Activated CD8-positive, alpha-beta memory T cell treated with anti-CD3 and anti-CD28 coated beads, Interleukin-2, amount 50 U/mL, for 48 hours (primary cell): ENCODE measurements at places on chromosomes 7 and 10.

DNA sequence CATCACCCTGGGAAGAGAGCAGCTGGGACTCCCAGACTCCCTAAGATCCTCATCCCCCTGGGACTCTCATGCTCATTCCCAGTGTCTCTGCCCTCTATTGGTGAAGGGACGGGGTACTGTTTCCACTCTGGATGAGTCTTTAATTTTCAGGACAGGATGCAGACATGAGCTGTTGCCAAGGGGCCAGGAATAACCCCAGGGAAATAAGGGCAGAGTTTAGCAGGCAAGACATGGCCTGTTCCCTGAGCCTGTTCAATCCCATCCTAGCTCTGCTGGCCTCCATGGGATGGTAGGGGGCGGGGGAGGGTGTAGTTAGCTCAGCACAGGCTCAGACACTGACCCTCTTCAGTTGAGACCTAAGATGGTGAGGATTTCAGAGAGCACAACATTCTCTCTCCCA lies 14.0 kb downstream of the C10orf105 start:
- DNase-seq = no peak

- DNase-seq = no peak
These were observed 17.9 kb downstream of the CRPPA start for GRCh38 chr7:16403475-16403874.

DNA sequence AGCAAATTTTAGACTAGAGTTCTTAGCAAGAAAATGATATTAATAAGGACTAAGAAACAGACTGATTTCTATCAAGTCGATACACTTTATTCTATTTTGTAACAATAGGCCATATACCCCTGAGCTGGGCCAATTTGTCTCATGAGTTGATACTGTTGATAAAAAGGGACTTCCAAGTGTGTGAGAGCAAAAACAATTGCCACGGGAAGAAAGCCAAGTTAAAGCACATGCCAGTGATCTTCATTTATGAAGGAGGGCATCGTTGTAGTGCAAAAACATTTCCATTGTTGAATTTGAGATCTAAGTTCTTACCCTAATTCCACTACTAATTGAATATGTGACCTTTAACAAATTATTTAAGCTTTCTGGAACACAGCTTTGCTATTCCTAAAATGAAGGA lies 119.9 kb downstream of the CNOT4 start:
- no peak for DNase-seq

DNA sequence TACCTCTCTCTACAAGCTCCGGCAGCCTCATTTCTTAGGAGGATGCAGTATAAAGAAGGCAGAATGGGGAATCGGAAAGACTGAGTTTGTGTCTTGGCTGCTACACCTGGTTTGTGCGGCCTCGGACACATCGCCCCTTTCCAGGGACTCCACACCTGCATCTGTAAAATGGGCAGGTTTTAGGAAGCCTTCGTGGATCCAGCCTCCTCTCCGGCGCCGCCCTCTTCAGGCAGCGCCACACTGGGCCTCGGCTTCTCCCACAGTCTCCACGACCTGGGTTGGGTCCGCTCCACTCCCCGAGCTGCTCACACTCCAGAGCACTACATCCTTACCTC lies 341 bp downstream of the GOT1 start:
- no peak for DNase-seq

DNA sequence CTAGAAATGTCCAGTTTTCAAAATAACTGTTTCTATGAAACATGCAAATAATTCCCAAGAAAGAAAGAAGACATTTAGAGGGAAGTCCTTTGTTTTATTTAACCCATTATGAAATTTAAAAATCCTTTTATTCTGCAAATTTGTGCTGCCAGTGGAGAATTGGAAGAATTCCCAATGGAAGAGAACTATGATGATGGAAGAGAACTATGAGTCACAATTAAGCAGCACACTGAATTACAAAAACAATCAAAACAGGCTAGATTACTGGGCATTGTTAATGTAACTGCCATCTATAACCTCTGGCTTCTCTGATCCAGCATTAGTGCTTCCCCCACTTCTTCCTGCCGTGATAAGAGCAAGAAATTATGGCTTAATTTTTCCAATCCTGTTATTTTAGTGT lies 126.2 kb upstream of the FEZF1 start:
- no peak for DNase-seq

DNA sequence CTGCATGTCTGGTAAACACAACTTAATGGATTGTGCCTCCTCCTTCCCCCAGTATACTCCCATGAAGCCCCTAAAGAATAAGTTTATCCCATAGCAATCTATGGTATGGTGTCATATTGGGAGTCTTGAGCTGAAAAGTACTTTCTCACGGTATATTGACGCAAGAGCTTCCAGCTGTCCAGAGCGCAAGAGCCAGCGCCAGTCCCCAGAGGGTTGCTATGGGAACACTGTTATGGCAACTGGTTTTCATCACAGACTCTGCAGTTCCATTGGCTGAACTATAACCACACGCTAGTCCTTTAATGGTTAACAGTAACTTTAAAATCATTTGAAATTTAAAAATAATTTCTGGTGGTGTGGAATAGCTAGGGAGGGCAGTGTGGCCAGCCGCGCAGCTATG lies 46.9 kb downstream of the PRPF18 start:
- DNase-seq = no peak

DNA sequence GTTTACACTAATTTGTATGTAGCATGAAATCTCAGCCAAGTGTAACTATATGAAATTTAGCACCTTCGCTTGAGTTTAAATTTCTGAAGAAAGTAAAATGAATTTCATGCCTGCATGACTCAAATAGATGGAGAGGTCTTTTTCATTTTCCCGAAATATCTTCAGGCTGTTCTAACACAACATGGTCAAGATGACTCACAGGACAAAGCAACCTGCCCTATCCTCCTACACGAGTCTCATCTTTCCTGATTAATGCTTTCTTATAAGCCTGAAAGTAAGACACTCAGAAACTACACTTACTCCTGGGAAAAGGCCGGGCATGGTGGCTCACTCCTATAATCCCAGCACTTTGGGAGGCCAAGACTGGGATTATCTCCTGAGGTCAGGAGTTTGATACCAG lies 41.2 kb downstream of the CH25H start:
- no peak for DNase-seq

DNA sequence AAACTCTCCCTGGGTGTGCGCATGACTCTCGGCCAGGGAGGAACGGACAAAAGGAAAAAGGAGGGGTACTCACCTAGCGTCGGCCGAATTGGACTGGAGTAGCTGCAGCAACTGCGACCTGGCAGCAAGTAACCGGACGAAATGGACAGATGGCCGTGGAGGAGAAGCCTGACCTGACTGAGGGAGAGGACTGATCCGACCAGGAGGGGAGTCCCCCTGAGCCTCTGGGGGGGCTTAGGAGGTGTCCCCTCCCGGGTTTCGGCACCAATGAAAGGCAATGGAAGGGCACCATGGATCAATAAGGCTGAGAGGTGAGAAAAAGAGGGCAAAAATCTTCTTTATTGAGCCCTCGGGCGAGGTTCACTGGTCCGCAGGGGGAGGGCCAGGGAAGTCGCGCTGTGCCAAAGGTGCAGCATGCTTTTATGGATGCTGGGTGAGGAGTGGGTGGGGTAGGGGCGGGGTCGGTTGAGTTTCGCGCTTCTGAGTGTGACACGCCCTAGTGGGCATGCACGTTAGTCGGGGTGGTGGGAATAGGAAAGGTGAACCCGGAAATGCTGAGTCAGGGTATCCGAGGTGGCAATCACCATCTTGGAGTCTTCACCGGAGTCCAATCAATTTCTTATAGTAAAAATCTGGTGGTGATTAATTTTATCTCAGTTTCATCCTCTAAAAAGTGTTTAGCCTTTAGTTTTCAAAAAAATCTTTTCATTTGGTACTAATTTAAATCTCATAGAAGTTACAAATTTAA lies 638.5 kb upstream of the DPP6 start:
- no peak for DNase-seq

- DNase-seq = no peak
These were observed 71.7 kb upstream of the TMEM106B start for GRCh38 chr7:12139416-12139815.

DNA sequence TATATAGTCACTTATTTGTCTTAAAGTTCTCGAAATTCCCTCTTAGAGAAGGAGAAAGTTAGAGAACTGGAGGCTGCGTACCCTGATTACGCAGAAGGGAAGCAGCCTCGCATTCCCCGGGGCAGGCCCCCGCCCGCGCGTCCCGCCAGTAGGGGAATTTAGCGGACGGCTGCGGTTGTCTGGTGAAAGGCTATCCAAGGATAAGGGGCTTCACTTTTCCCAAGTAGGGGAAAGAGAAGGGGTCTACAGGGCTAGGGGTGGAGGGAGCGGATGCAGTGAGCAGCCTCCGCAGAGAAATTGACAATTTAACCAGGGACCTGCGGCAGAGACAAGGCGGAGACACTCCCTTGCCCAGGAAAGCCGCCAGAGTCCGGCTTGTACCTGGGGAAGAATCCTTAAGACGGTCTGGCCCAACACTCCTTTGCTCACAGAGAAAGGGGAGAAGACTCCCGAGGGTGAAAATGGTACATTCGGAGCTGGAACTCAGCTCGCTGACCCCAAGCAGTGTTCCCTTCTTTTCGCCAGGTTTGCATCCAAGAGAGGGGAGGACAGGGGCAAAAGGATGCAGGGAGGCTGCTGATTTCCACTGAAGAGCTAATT lies 994 bp upstream of the MAGI2 start:
- DNase-seq = peak; percentile 49

DNA sequence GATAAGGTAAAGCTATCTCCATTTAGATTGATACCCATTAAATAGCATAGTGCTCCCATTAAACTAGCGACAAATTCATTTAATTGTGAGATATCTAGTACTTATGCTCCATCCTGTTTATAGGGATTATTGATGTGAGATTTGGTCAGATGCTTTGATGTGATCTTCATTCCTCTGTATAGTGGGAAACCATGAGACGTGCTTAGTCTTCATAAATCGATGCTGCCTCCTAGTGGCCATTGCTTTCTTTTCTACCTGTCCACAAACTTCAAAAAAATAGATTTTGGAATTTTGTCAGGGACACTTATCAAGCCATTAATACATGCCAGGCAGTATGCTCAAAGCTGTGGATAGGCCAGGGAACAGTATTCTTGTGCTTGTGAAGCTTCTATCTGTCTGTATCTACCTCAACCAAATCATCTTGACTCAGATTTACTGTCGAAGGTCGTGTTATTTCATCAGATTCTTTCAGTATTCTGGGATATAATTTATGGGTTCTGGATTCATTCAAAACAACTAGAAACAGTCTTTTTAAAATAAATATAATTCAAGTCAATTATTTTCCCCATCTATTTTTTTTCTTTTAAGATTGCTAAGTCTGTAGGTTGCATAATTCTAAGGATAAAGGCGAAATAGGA lies 12.0 kb downstream of the LSM8 start:
- DNase-seq = no peak

GRCh38 chr7:83111391-83111790 lies 51.3 kb downstream of the PCLO start:
- DNase-seq = no peak

GRCh38 chr10:76150876-76151288 lies 719.5 kb downstream of the LRMDA start:
- no peak for DNase-seq

DNA sequence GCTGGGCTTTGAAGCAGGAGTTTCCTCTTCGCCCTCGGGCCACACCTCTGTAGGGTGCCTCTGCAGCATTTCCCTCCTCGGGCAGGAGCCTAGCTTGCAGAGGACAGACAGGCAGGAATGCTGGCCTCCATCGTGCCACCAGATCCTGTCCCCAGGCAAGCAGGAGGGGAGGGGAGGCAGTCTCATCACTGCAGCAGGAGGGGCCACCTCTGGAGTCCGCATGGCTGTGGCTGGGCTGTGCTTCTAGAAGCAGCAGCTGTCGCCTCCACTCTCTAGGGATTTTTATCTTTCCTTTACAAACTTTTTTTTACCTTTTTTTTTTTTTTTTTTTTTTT lies 181.4 kb downstream of the CUX1 start:
- no peak for DNase-seq

- no peak for DNase-seq
These were observed 198.1 kb upstream of the HABP2 start for GRCh38 chr10:113354711-113355110.

DNA sequence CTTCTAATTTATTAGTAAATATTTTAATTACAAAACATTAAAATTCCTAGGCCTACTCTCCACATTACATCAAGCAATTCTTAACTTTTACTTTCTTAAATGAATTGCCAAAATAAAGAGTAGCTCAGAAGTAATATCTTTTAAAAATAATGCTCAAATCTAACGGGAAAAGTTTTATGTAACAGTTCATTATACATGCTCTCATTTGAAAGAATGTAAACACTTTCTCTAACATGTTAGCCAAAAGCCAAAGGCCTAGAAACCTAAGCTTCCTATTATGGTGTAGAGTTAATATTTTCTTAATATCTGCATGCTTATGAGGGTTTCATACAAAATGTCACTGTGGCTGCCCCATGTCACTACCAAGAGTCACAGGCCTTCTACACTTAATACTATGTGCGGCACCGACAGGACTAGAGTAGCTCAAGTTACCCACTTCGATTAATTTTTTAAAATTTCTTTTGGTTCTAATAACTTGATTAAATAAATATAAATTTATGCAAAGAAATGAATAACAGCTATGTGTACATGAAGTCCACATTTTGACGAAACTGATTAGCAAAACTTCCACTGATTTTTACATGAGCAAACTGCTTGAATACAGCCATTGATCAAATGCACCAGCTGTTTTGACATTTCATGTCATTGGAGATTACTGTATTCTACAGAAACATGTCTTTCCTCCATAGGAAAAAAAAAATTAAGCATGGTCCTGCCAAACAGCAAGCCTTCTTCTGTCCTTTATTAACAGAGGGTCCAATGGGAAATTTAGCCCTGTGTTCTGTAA lies 3.5 kb downstream of the COBL start:
- no peak for DNase-seq

GRCh38 chr10:58587676-58588075 lies 75.0 kb downstream of the BICC1 start:
- DNase-seq = no peak
